ENCODE measurements at places on chromosomes 5 and 9.
A peak's percentile ranks its signal among the peaks of the same experiment; 100 is the strongest.

GRCh38 chr5:179919487-179920060 lies 11.9 kb upstream of the TBC1D9B start:
- no peak for DNase-seq

GRCh38 chr5:119302916-119303897 lies 52.6 kb upstream of the TNFAIP8 start:
- peak; percentile 94 for DNase-seq

GRCh38 chr9:104339692-104340091 lies 164.4 kb upstream of the OR13F1 start:
- DNase-seq, result no peak

DNA sequence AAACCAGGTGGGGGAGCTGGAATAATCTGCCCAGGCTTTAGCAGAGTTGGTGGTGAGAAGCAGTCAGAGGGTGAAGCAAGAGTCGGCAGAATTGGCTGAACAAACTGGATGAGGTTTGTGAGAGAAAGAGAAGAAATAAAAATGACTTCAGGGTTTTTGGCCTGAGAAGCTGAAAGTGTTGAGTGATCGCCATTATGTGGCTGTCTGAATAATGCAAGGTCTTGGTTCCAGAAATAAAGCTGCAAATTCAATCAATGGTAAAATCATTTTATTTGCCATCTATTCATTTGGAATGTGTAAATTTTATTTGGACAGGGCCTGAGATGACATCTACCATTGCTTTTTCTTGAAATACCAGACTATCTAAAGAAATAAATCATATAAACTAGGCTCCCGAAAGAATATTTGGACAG lies 50.4 kb upstream of the DAB2 start:
- DNase-seq, result no peak

DNA sequence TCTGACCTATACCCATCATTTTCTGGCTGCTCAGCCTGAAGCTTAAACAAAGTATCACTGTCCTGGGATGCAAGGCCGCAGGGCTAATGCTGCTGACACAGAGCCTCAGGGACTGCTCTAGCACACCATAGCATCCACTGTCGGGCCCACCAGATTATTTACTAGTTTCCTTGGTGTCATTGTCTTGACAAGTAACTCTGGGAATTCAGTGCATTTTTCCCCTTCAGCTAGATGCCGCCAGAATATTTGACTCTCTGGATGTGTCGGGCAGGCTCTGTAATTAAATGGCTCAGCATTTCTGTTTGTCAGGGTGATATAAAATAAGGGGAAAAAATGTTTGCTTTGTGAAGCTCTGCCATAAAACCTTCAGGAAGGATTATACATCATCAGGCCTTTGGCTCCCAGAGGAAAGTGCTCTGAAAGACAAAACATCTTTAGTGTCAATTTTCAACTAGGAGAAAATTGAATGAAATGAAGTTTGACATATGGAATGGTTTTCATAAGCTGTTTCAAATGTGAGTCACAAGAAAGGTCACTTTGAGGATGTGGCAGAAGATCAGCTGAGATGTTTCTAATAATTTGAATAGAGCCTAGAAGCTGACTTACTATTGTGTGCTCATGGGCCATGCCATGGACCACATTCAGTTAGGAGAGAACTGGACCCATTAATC lies 350.1 kb downstream of the TMEM232 start:
- DNase-seq, result no peak

GRCh38 chr9:137739371-137740309 lies 120.8 kb downstream of the EHMT1 start:
- no peak for DNase-seq

DNA sequence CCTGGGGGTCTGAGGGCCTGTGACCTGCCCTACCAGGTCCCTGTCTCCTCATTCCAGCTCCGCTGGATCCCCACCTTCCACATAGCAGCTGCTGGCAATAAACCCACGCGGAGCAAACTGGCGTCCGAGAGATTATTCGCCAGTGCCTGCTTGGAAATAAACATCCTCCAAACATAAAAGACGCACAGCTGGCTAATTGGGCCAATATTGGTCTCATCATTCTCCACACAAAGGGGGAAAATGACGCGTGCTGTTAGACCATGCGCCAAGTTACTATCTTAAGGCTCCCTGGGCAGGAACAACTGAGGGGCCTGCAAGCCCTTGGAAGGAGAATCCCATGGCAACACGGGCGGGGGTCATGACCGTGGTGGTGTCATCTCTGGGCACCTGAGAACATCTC lies 73.3 kb upstream of the SARDH start:
- no peak for DNase-seq

GRCh38 chr5:133406977-133407632 lies 205.2 kb downstream of the FSTL4 start:
- no peak for DNase-seq

DNA sequence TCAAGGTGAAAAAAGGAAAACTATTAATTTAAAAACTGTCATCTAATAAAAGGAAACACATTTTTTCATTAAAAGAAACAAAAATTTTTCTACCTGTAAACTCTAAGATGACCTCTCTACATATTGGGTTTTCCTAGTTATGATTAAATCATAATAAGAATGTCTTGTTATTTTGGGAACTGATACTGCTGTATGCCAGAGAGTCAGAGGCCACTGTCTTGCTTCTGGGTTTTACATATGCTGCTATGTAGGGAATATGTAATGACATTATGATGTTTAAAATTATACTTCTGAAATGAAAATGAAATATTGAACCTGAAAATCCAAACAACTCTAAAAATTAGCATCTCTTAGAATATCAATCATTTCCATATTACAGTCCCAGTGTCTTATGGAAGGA lies 63.7 kb downstream of the FEM1C start:
- DNase-seq, result no peak

DNA sequence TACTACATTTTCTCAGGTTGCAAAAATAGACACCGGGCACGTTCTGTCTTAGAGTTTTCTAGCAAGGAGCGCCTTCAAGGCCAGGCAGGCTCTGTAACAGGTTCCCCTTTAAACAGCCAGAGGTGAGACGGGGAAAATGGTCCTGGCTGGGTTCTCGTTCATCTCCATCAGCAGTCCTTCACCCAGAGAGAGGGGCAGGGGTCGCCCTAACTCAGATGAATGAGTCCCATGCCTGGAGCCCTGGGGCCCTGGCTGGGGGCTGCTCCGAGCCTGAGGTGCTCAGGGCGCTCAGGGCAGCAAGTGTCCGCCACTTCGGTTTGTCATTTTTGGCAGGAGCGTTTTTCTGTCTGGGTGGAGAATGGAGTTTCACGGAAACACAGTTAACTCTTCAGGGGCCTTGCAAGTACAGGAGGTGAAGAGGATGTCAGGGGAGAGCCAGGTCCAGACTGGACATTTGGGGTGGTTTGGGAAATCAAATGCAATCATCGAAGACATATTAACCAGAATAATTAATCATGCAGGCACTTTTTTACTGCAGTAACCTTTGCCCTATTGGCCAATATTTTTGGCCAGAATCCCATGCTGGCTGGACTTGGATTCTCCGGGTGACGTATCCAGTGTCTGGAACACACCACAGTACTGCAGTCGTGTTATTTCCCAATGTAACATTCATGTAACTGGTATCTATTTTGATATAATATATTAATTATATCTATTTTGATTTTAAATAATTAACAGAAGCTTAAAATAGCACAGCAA lies 2.9 kb downstream of the NTNG2 start:
- DNase-seq, result no peak

DNA sequence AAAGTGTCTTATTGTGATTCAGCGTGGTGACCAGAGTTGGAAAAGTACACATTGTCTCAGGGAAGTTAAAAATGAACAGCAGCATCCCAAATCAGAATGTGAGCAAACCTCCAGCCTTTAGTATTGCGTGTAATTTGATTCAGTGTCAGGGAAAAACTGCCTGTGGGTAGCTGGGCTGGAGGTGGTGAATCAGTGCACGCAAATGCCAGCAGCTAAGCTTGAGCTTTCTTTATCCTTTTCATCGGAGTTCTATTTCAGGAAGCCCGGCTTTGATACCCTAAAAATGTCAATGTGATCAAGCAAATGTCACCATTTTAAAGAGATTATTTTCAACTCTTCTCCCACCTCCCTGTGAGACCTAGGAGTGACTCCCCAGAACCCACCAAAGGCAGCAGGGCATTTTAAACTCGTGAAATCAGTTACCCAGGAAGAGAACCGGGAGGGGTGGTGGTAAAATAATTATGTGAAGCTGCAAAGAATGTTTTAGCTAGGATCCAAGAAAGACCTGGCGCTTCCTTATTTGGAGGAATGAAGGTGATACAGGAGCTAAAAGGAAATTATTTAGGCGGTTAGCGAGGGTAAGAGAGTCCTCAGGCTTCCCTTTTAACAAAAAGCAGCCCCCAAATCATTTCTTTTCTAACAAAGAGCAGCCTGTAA lies 25.7 kb upstream of the C5orf47 start:
- no peak for DNase-seq

DNA sequence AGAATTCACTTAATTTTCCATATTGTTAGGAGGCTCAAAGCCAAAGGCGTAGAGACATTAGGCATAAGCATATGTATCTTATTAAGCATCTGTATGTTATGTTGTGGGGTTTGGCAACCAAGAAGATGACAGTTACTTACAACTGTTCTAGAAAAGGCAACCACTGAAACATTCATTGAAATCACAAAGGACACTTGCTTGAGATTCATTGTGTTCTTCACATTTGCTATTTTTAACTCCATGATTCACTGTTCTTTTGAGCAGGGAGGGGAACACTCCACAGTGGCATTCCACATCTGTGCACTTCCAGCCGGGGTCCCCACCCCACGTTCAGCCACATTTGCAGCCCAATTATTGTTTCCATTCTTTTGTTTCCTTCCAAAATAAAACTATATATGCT lies 107.1 kb downstream of the PALM2AKAP2 start:
- no peak for DNase-seq

GRCh38 chr9:32728181-32728580 lies 55.2 kb upstream of the TMEM215 start:
- no peak for DNase-seq

DNA sequence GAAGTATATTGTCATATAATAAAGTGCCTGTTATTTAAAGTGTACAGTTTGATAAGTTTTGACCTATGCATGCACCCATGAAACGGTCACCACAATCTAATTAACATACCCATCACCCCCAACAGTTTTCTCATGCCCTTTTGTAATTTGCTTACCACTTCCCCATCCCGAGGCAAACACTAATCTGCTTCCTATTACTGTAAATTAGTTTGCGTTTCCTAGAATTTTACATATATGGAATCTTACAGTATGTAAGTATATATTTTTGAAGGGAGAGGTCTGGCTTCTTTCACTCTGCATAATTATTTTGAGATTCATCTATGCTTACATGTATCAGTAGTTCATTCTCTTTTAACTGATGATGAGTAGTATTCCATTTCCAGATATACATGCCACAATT lies 56.5 kb downstream of the AMBP start:
- DNase-seq, result no peak

DNA sequence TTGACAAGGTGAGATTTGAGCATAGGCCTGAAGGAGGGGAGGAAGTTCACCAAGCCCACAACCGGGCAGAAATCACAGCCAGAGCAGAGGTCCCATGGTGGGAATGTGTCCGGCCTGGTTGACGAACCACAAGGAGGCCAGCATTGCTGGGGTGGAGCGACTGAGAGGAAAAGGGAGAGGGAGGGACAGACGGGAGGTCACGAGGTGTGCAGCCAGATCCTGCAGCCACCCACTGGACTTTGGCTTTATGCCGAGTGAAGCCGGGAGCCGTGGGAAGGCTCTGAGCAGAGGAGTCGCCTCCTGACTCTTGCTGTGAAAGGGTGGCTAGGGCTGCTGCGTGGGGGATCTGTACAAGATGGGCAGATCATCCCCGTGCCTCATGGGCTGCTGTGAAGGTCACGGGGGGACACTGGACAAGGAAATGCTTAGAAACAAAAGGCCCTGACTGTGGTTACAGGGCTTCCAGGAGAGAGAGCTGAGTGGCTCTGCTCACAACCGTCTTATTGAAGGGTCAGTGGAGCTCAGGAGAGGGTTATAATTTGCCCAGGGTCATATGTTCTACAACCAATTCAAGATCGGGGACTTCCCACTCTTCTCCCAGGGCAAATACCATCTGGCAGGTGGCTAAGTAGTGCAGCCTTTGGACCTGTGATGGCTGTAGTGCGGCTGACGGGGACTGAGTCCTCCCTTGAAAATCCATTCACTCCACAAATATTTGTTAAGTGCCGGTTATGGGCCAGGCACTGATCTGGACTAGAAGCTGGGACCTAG lies 15.6 kb upstream of the CD74 start:
- no peak for DNase-seq

All from ACHN (cell line).